ENCODE measurements at places on chromosomes 2 and 18.

- no peak for DNase-seq
Measured at GRCh38 chr2:200483729-200484198, 26.1 kb downstream of the KCTD18 start.

DNA sequence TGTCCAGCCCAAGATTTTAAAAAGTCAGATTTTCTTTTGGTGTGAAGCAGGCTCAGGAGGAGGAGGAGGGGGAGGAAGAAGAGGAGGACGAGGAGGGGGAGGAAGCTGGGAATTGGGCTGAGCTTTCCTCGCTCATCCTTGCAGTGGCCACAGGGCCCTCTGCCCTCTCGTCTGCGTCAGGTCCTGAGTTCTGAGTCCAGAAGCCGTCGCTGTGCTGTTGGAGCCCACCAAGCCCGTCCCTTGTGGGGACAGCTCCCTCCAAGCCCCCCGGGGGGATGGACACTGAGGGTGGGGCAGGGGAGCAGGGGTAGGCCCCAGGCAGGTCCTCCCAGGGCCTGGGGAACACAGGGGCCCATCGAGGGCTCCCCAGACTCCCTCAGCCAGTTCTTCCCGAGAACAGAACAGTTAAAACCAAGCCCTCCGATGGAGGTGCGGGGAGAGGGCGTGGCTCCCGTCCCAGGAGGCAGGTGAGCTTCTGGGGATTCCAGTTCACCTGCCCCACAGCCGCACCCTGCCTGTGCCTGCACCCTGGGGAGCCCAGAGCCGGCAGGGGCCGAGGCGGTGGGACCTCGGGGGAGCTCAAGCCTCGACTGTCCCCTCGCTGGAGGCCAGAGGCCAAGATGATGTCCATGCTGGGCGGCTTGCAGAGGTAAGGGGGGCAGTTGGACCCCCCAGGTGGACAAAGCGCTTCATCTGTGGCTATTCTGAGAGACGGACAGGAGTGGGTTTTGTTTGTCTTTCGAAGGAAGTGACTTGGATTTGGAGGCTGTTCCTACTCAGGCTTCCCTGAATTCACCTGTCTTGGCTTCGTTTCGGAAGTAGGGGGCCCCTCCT is at the start of gene GAL3ST2:
Gene GAL3ST2, plus strand, starts transcription at position 487 of the 834 bp plus-strand sequence. Its CDS starts 134 bp downstream, at position 621.
- DNase-seq = no peak

DNA sequence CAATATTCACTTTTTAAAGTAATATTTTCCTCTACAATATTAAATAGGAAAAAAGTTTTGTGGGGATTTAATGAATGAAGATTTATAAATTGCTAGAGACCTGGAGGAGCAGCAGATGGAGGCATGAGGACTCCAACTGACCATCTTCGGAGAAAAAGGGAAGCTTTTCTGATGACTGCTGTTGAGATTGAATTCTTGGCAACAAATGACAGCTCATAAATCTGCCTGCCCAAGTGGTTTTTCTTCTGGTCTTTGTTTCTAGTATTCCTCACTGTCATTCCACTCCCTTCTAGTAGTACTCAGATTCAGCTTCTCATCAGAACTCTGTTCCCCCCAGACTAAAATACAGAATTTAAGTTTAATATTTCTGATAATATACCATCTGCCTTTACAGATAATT is 157.0 kb downstream of the EML6 start:
- DNase-seq = no peak

- no peak for DNase-seq
Measured at GRCh38 chr18:77208964-77209363, 40.7 kb upstream of the GALR1 start.

DNA sequence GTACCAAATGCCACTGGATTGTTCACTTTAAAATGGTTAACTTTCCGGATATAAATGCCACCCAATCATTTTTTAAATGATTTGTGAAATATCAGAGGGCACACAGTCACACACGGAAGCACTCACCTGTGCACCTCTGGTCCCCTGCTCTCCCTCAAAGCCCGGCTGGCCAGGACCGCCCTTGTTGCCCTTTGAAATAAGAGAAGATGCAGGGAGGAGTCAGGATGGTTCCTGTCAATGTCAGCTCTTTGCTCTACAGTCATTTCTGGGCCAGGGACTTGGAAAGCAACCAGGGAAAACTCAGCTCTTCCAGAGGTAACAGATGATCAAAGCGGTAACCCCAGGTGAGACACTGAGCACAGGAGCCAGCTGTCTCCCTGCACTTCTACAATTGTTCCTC is 60.7 kb downstream of the COL6A3 start:
- DNase-seq = no peak

- DNase-seq = no peak
Measured at GRCh38 chr2:112615051-112615450, 30.6 kb downstream of the CHCHD5 start.

DNA sequence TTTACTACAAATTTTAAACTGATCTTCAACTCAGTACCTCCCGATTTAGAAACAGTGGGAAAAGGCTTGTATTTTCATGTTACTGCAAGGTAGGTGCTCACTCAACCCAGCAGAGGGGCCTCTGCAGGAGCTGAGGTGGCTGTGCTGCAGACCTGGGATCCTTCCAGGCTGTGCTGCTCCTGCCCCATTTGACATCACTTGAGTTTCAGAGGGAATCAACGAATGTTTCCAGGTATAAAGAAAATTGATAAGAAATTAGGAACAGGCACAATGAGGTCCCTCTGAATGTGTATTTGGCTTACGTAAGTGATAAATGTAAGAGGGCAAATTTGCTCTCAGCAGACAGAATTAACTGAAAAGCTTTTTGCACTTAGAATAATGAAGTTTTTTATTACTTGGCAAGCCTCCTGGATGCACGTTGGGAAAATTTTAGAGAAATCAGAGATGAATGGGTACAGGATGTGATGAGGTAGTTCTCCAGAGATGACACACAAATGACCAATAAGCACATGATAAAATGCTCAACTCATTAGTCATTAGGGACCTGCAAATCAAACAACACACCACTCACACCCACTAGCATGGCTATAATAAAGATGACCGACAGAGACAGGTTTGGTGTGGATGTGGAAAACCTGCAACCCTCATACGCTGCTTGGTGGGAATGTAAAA is 114.0 kb downstream of the NOL10 start:
- DNase-seq = no peak

- no peak for DNase-seq
Measured at GRCh38 chr2:218260742-218261422, at the start of gene GPBAR1. GPBAR1 (plus strand) TSS chr2:218261015; CDS start chr2:218262725, 1,710 bp downstream.

GRCh38 chr2:183604065-183604464 is 479.8 kb downstream of the NUP35 start:
- DNase-seq = no peak

Data from cerebellar nuclear complex (tissue), 1 donor.